ENCODE measurements at places on chromosomes 1 and 21. TPM values are rescaled to one million over a fixed set of nuclear protein-coding genes. Genes with fewer than 3 reads are reported as not detected.
A peak's percentile ranks its signal among the peaks of the same experiment; 100 is the strongest.

DNA sequence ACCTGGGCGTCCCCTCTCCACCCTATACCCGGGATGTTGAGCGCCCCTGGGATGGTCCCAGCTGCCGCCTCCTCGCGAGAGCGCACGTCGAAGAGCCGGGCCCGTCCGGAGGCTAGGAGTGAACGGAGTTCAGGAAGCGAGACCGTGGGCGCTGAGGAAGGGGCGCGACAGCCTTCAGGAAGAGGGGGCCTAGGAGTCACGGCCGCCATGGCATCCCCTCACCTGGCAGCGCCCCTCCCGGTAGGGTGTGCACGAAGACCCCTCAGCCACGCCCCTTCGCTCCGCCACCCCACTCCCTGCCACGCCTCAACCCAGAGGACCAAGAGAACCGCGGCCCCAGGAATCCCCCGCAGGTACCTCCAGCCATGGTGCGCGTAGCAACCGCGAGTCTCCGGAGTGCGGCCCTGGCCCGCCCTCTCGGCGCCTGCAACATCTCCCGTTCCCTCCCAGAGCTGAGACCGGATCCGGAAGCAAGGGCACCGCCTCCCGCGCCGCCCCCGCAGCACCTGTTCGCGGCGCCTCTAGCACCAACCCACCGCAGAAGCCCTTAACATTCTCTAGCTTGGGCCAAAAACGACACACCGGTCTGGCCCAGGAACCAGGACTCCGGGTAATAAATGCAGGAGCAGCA, at the start of gene TSTD1:
TSS of gene TSTD1 (minus strand) at position 442 of the 631 bp plus-strand sequence. CDS start at position 367, 75 bp downstream.
- DNase-seq: peak; percentile 83

DNA sequence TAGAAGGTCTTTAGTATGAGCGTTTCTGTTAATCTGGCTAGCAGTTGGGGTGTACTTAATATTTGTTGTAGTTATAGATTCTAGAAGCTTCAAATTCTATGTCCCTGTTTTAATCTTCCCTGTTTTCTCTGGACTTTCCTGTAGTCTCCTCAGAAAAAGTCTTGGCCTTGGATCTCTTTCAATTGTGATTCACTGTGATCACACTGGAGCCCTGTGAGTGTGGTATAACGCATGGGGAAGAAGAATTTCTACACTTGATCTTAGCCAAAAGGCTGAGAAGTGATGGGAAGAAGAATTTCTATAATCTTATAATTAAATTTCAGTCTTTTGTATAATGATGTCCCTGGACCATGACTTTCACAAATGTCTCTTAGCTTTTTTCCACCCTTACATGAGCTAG, 36.7 kb upstream of the COP1 start:
- DNase-seq: no peak

DNA sequence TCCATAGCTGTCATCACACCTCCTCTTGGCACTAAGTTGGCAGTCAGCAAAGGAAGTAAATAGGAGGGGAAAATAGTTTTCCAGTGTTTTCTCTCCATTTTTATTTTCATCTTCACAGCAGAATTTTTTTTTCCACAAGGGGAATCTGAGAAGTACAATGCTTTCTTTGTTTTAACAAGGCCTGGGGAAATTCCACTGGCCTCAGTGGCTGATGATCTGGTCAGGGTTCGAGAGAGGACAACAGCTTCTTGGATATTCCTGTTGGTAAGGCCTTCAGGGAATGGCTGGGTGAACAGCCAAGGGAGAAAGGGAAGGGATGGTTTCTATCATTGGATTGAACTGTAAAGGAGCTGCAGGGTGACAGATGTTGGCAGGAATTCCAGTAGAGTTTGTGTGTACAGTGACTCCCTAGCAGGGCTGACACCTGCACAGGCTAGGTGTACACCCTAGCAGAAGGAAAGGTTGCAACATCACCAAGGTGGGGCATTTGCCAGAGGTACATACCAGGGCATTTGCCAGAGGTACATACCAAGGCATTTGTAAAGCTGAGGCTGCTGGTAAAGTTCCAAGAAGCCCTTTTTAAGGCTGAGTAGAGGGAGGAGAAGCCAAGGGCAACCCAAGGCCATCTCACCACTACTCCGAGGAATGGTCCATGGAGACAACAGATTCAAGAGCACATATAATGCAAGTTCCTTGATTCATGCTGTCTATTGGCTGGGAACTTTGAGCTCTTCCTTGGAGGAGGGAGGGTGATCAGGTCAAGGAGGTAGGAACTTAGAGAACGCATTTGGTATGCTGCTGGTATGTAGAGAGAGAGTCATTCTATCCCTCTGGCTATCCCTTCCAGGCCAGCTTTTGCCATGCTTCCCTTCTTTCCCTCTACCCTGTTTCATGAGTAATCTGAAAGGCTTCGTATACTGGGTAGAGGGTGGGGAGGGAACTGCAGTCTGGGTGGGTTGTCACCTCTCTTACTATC, 3.1 kb downstream of the GJA5 start:
- DNase-seq: no peak

- DNase-seq: no peak
Observed at GRCh38 chr21:14438211-14438610, 55.3 kb upstream of the HSPA13 start.

- peak; percentile 48 for DNase-seq
Observed at GRCh38 chr1:110106013-110106941, 6.0 kb upstream of the UBL4B start.

DNA sequence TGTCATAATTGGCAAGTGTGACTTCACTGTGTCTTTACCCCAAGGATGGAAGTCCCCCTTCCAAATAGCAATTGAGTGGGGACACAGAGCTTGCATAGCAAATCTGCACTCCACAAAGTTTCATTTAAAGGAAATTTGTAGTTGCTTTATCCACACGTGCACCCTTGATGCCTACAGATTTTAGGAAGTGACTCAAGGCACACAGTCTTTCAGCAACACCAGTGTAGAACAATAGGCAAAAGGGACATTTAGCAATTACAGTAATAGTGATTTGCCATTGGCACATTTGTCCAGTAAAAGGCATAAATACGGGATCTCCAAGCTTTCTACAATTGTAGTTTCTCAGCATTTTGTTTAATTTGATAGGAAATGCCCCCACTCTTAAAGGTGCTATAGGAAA, 43.4 kb upstream of the KAZN start:
- DNase-seq: no peak

DNA sequence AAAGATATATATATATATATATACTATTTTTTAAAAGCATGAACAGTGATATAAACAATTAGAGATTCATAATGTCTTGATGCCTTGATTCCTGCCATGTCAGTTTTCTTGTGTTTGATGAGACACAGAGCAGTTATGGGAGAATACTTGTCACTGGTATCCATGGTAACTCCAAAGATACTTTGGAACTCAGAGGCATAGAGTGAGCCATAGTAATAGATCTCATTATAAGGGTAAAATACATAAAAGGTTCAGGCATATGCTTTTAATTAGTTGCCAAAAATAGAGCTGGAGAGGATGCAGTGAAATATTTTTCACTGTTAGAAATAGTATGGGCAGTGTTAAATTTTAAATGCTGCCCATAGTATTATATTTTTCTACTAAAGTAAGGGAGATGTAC, 134.1 kb downstream of the SYT14 start:
- DNase-seq: no peak

- DNase-seq: no peak
Observed at GRCh38 chr1:113991467-113991997, 12.3 kb downstream of the OLFML3 start.

DNA sequence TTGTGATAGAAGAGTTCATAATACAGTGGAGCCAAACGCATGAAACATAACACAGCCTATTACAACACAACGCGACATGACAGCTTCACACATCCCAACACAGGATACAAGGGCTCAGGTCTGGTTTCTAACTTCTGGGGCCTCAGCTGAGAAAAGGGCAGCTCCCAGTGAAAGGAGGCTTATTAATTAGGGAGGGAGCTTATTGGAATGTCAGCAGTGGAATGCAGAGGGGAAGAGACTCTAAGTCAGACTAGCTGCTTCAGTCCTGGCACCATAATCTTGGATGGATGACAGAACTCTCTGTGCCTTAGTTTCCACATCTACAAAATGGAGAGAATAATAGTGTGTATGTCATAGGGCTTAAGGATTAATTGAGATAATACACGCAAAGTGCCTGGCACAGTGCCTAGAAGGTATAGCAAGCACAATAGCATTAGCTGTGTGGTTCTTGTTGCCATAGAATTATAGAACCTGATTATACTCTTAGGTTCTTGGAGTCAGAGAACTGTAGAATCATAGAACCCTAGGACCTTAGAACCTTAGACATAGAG, 22.7 kb upstream of the SLC2A1 start:
- DNase-seq: no peak

The PRAMEF6 gene
- not detected for total RNA-seq

The S100A2 gene
- total RNA-seq: 2.1 TPM

The MAGOH gene
- total RNA-seq: 7.8 TPM
